ENCODE measurements at places on chromosomes 1 and 21.

DNA sequence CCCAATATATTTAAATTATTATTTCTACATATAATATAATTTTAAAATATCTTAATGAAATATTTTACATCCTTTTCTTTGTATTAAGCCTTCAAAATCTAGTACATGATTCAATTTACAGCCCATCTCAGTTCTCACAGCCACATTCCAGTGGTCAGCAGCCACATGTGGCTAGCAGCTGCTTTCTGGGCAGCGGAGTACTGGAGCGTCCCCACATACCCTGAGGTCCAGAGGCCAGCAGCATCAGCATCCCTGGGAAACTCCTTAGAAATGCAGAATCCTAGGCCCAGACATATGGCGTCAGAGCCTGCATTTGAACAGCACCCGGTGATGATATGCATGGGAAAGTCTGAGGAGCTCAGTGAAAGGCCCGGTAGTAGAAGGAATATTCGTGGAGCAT is 8.6 kb upstream of the LHX4 start:
- DNase-seq, result no peak

GRCh38 chr1:229561141-229561540 is 2.6 kb upstream of the ABCB10 start:
- no peak for DNase-seq

DNA sequence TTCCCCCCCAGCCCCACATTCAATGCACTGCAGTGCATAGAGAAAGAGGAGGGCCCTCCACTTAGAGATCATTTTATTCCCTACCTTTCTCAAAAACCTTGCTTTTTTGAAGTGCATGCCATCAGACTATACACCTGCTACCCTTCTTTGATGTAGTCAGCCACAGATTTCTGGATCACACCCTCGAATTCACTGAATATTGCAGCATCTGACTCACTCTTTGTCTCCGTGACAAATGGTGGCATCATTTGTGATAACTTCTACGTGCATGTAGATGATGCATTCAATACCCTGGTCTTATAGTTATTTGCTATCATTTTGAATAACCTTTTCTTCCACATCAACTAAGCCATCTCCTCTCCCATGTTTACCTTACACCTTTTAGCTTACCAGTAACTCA is 310.3 kb upstream of the SGIP1 start:
- DNase-seq, result no peak

DNA sequence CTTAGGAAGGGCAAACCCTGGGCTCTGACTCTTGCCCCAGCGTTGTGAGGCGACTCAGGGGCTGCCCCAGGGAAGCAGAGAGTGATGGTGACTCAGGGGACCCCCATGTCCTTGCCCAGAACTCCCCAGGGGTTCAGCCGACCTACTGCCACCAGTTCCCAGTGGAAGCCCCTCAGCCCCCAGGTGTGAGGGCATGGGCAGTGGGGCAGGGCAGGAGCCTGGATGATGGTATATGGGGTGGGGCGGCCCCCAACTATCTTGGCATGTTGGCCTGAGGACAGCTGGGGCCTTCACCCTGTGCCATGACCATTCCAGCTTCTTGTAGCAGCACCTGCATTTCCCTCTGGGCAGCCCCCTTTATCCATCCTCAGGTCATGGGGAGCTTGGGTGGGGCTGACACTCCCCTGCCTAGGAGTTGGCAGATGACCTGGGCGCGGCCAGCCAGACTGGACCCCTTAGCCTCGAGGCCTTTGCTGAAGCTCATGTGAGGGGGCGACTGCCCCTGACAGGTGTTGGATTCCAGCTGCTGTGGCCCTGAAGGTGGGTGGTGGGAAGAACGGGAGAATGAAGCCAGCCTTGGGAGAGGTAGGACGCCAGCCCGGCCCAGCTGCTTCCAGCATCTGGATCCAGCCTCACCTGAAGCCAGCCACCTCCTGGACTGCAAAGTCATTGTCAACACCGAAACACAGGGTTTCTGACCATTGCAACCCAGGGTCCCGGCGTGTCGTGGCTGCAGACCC is 1.8 kb upstream of the FNDC10 start:
- DNase-seq, result peak; percentile 31

DNA sequence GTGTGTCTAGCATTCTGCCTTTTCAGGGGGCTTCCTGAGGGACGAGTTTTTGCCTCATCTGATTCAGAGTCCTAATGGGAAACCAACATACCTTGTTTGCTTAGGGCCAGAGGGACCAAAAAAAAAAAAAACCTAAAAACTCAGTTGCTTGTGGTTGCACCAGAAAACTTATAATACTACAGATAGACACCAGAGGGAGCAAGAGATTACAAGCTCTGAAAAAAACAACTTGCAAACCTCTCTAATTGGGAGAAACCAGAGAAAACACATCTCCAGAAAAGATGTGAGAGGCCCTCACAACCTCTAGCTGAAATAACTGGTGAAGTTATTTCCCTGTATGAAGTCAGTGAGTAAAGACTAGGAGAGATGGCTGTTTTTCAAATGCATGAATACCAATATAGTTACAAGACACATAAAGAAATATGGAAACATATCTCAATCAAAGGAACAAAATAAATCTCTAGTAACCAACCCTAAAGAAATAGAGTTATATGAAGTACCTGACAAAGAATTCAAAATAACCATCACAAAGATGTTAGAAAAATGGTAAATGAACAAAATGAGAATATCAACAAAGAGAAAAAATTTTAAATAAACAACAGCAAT is 233.7 kb upstream of the NFIA start:
- DNase-seq, result no peak

All from Right ventricle myocardium superior (tissue), 1 donor.